ENCODE measurements at places on chromosomes 7 and 10. TPM values are rescaled to one million over a fixed set of nuclear protein-coding genes. Genes with fewer than 3 reads are reported as not detected.

LIMK1 gene
- 29.6 TPM for total RNA-seq

IL6 gene
- not detected for total RNA-seq

DDX56 gene
- 135 TPM for total RNA-seq

- H3K4me3 ChIP-seq, result no peak overlapping the region
- no peak for DNase-seq
- H3K4me1 ChIP-seq, result no peaks in the 10 kb centered on the region
Measured at GRCh38 chr7:123220396-123220795, 20.6 kb upstream of the SLC13A1 start.

CALN1 gene
- not detected for total RNA-seq

PDK4 gene
- total RNA-seq, result not detected

GRCh38 chr10:119689016-119689580, 36.8 kb upstream of the INPP5F start:
- peaks cover 18% of the 10 kb centered on the region for H3K4me1 ChIP-seq
- H3K27ac ChIP-seq, result no peak overlapping the region
- no peak overlapping the region for H3K4me3 ChIP-seq
- H3K27me3 ChIP-seq, result peaks cover 7% of the 10 kb centered on the region
- DNase-seq, result no peak

DNA sequence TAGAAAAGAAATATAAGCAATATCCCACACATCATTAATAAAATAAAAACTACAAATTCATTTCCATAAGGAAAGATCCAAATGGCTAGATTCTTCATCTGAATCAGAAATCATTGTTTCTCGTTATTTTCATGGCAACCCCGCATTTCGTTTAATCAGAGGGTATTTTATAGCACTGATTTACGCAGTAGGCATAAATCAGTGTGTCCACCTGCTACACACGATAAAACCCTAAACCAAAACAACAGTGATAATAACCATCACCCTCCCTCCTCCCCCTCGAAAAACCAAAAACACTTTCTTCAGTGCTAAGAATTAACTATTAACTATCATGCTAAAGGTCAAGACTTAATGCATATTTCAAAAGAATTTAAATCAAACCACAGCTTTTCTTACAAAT, 16.5 kb downstream of the FKBP14 start:
- no peak overlapping the region for H3K27ac ChIP-seq
- no peak for DNase-seq
- no peak overlapping the region for H3K4me3 ChIP-seq
- H3K36me3 ChIP-seq, result peaks cover 11% of the 10 kb centered on the region
- H3K4me1 ChIP-seq, result no peaks in the 10 kb centered on the region
- H3K27me3 ChIP-seq, result no peaks in the 10 kb centered on the region
